ENCODE measurements at places on chromosomes 1 and 21.
A peak's percentile ranks its signal among the peaks of the same experiment; 100 is the strongest.

DNA sequence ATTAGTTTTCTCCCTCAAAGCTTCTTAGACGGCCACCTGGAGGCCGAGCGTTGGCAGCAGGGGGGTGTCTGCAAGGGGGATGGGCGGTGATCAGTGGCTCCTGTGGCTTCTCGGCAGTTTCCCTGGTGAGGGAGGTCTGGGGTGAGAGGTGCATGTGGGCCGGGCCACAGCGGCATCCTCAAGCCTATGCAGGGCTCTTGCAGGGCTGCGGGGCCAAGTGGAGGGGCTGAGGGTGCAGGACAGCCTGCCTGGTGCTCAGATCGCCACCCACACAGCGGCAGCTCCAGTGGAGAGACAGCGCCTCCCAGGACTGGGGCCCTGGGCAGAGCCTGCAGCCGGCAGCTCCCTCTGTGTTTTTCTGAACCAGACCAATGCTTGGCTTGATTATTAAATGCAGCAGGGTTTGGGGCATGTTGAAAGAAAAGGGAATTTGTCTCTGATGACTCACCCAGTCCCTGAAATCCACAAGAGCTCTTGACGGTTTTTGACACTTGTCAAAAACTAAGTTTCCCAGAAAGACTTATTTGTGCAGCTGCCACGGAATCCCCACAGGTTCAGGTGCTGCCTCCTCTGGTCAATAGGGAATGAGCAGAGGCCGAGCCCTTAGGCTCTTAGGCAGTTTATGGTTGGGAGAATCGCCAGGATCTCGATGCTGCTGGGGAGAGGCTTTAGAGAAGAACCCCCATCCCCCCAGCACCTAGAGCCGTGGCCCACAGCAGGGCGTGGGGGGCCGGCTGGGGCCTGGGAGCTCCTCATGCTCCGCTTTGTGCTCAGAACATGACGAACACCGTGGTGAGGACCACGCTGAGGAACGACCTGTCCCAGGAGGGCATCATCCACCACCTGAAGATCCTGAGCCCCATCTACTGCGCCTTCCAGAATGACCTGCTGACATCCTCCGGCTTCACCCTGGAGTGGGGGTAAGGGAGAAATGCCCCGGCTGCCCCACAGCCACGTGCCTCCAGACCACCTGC lies 54.7 kb downstream of the UMODL1 start:
- no peak for DNase-seq

- no peak for DNase-seq
Observed at GRCh38 chr1:217369271-217369981, 261.5 kb downstream of the GPATCH2 start.

- DNase-seq: no peak
Observed at GRCh38 chr21:25029580-25029979, 577.7 kb downstream of the MRPL39 start.

DNA sequence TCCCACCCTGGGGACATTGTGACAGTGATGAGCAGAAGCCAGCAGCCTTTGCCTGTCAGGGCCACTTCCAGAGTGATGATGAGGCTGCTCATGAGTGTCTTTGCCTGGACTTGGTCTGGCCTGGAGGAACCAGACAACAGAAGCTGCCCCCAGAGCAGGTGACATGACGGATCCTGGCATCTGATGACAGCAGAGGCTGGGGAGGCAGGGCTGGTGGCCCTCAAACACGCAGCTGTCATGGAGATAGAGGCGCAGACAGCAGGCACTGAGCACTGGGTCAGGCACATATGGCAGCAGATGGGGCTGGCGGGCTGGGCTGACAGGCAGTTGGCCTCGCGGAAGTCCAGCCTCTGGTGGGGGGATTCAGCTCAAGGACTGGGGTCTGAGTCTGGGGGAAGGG lies 66.4 kb upstream of the STUM start:
- no peak for DNase-seq

DNA sequence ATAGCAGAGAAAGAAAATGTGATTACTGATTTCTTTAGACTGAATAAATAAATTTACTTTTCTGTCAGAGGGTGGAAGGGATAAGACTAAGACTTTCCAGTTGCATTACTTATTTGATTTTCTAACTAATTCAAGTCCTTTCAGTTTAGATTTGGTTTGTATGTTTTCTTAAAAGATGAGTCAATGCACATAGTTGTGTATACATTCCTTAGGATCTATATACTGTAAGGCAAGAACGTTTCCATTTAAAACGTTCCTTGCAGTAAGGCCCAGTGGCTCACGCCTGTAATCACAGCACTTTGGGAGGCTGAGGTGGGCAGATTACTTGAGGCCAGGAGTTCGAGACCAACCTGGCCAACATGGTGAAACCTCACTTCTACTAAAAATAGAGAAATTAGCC lies 14.5 kb upstream of the SERTAD4 start:
- DNase-seq: no peak

DNA sequence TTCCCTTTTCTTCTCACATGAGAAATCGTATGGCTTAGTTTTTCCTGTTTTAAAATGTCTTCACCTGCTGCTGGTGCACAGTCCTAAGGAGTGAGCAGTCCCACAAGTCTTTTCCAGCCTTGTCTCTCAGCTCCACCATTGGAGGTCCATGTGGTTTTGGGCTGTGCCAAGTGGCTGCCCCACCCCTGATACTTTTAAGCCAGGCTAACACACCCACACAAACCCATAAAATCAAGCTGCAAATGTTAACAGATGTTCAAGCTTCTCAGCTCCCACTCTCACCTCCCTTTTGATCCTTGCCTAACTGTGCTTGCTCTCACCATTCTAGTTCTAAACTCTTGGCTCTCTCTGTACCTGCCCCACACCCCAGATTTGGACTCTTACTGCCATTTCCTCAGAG lies 74.5 kb upstream of the COL24A1 start:
- no peak for DNase-seq

DNA sequence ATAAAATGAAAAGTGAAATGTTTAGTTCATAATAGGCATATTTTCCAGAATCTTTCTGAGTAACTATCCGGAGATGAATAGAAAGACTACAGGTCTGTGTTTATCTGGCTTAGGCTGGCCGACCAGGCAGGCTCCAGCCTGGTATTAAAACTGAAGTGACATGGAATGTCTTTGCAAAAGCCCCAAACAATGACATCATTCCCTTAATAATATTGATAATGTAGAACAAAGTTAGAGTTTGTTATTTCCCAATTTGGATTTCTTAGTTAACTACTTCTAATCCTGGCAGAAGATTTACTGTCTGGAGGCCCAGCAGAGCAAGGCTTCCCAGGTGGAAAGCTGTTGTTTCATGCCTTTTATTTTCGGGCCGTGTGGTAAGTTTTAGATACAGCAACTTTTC lies 207.7 kb downstream of the GREM2 start:
- DNase-seq: no peak

- peak; percentile 91 for DNase-seq
Observed at GRCh38 chr1:8879922-8880676, 1.6 kb upstream of the ENO1 start.

GRCh38 chr1:29398431-29398830 lies 162.1 kb downstream of the PTPRU start:
- DNase-seq: no peak

- DNase-seq: no peak
Observed at GRCh38 chr1:68307378-68307787, 75.1 kb upstream of the WLS start.

DNA sequence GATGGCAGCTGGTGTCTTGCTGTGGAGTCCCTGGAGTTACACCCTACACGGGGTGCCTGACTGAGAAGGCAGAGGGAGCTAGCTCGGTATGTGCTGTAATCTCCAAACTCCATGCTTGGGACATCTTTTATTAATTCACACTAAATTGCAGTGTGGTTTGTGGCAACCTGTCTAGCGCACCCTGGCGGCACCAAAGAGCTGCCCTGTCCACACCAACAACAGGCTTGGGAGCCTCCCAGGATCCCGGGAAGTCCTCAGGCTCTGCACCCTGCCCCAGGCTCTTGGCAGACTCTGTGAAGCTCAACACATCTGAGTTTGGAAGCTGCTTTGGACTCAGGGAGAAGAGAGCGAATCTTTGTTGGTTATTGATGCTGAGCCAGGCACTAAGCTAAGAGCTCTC lies 138.9 kb downstream of the IGSF21 start:
- no peak for DNase-seq

- DNase-seq: no peak
Observed at GRCh38 chr1:96510911-96511310, 210.7 kb upstream of the PTBP2 start.

DNA sequence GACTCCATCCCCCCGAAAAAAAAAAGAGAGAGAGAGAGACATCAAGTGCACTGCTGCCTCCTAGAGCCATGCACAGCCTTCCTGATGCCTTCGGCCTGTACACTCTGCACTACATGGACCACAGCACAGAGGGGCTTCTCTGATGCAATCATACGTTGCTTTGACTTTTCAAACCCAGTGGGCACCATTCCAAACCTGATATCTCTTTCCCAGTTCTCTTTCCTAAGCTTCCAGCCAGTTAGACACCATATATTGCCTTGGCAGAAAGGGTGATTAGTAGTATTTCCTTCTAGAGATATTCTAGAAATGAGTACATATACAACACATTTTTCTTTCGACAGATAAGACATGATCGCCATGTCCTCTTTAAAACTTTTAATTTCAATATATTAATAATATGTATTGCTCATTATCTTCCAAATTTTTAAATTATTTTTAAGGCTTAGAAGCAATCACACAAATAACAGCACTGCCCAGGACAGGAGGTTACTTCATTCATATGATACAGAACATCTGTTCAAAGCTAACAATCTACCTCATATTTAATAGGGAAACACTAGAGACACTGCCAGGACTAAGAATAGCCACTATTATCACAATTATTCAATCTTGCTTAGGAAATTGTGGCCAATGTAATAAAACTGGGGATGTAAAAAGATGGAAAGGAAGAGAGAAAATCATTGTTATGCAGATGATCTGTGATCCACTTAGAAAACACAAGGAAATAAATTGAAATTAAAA lies 9.9 kb downstream of the CLCA1 start:
- no peak for DNase-seq

DNA sequence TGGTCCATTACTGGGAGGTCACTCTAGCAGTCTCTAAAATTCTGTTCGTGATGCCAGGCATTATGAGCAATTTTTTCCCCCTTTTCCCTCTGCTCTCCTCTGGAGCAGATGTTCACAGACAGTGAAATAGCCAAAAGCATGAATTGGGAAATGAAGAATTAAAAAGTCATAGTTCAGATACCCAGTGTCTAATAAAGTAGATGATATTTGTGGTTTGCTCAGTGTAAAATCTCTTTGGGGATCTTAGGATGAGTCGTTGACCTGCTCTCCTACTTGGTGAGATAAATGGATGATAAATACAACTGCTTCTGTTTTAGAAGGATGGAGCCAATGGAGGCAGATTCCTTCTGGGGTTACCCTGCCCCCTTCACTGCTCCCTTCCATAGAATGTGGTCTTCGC lies 56.3 kb downstream of the KIAA0040 start:
- no peak for DNase-seq

- DNase-seq: no peak
Observed at GRCh38 chr1:169348383-169349036, 19.1 kb downstream of the NME7 start.

DNA sequence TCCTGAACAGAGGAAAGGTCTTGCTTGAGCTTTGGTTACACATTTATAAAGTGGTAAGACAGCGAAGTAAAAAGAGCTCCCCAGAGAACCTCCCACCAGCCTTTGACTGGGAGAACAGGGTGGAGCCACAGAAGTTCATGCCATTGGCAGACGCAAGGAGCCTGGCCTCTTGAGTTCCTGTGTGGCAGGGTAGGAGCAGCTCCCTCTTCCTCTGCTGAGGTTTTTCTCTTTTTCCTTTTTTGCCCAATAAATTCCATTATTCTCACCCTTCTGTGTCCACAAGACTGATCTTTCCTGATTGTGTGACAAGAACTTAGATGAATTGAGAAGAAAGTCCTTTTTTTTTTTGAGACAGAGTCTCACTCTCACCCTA lies 4.3 kb downstream of the THEM4 start:
- peak; percentile 88 for DNase-seq

DNA sequence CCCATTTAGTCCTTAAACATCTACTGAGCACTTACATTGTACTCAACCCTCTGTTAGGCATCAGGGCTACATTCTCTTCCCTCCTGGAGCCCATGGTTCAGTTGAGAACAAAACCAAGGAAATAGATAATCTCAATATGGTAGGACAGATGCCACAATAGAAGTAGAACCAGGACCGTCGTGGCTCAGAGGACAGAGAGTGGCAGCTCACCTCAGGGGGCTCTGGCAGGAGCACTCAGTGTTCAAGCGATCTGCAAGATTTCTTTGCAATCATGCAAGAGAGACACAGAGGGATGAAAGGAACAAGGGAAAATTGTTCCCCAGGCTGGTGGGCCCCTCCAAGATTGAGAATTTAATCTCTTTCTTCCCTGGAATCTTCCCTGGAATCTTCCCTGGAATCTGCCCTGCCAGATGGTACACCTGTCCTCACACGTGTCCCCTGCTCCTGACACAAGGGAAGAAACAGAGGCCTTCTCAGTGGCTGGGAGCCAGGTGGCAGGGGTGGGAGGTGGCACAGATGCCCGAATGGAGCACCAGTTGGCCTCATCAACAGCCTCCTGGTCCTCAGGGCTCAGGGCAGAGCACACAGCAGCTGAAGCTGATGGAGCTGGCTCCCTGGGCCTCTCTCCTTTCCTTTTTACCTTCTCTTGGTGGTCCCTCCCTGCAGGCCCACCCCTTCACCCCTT lies 135.4 kb downstream of the PLXNA2 start:
- no peak for DNase-seq

- DNase-seq: no peak
Observed at GRCh38 chr1:54949053-54949452, 31.4 kb upstream of the TMEM61 start.

DNA sequence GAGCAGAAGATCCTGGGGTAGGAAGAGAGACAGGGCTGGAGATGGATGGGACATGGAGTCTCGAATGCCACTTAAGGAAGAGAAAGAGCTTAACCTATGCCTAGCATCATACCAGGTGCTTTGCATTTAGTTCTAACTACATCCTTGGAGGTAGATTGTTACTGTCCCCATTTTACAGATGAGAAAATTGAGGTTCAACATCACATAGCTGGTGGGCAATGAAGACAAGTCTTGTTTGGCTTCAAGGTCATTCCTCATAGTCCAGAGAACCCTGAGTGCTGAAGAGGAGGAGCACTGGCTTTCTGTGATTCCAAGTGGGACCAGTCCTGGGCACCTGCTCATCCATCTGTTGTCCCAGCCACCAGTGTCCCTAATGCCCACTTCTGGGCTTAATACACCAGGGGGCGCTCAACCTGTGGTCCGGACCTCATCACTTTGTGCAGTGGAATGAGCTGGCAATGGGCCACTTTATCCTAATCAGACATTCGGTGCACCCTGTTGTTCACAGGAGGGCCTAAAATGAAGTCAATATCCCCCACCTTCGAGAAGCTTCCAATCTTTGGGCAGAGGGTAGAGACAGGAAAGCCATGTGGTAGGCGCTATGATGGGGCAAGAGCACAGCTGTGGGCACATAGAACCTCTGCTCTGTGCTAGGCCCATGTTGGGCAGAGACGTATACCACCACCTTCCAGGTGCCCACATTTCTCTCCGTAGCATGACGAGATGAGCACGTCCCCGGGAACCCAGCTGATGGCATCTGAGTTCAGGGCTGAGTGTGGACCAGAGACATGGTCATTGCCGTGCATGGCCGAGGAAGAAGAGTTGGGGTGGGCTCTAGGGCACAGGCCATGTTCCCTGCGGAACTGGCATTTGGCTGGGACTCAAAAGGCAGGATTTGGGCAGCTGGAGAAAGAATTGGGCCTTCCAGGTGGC lies 9.2 kb downstream of the RPS6KA1 start:
- DNase-seq: peak; percentile 32

- DNase-seq: no peak
Observed at GRCh38 chr1:111110197-111110899, 29.5 kb downstream of the DRAM2 start.

GRCh38 chr1:63116016-63116415 lies 206.4 kb upstream of the FOXD3 start:
- DNase-seq: no peak
